ENCODE measurements at places on chromosomes 7 and 10. TPM values are rescaled to one million over a fixed set of nuclear protein-coding genes. Genes with fewer than 3 reads are reported as not detected.

SEMA3A gene
- total RNA-seq = not detected

RARRES2 gene
- total RNA-seq = not detected

SEC61A2 gene
- total RNA-seq = 25.2 TPM

ZNF425 gene
- total RNA-seq = 0.35 TPM

SLC39A12 gene
- total RNA-seq = not detected

UPK3B gene
- 8.4 TPM for total RNA-seq

PTN gene
- total RNA-seq = not detected

- H3K27ac ChIP-seq = no peak overlapping the region
- peaks cover 11% of the 10 kb centered on the region for H3K27me3 ChIP-seq
- no peak overlapping the region for H3K4me3 ChIP-seq
- no peaks in the 10 kb centered on the region for H3K4me1 ChIP-seq
- DNase-seq = no peak
Measured at GRCh38 chr7:150848111-150848510, 4.2 kb upstream of the AOC1 start.

DNA sequence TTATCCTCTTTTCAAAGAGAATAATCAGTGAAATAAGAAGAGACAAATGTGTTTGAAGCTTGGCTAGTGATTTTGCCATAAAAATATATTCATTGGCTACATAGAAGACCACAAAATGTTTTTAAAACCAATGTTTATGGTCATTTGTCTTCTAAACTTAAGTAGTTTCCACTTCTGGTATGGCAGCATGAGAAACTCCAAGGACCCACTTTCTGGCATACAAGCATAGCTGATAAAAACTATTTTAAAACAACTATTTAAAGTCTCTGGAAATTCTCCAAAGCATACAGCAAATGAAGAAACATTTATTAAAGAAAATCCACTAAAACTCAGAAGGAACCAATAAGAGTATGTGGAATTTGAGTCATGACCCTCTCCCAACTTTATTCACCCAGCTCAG lies 89.2 kb upstream of the TOMM7 start:
- no peaks in the 10 kb centered on the region for H3K27me3 ChIP-seq
- no peak overlapping the region for H3K27ac ChIP-seq
- no peaks in the 10 kb centered on the region for H3K4me1 ChIP-seq

- H3K36me3 ChIP-seq = peaks cover 20% of the 10 kb centered on the region
- no peak overlapping the region for H3K4me3 ChIP-seq
- peaks cover 2% of the 10 kb centered on the region for H3K4me1 ChIP-seq
- no peaks in the 10 kb centered on the region for H3K27me3 ChIP-seq
- H3K27ac ChIP-seq = no peak overlapping the region
Measured at GRCh38 chr10:70840836-70841235, 25.1 kb downstream of the SGPL1 start.

GRCh38 chr7:121003986-121004685 lies 15.6 kb downstream of the CPED1 start:
- H3K27ac ChIP-seq = no peak overlapping the region
- H3K4me3 ChIP-seq = no peak overlapping the region
- DNase-seq = no peak

GRCh38 chr10:15857107-15857575 lies 3.2 kb downstream of the MINDY3 start:
- DNase-seq = no peak
- H3K4me3 ChIP-seq = no peak overlapping the region
- H3K36me3 ChIP-seq = peaks cover 10% of the 10 kb centered on the region
- H3K27me3 ChIP-seq = no peaks in the 10 kb centered on the region

DNA sequence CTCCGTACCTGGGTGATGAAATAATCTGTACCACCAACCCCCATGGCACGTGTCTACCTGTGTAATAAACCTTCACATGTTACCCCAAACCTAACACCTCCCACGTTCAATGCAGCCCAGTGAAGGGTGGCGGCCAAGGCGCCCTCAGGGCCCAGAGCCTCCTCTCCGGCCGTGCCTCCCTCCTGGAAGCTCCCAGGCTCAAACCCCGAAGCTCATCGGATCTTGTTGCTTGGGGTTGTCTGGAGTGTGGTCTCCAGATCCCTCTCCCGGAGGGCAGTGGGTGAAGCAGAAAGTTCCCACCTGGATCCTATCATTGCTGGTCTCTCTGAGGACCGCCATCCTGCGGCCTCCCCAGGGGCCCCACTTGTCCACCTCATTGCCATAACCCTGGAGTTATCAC lies 9.4 kb upstream of the KNDC1 start:
- no peak for DNase-seq
- no peak overlapping the region for H3K27ac ChIP-seq
- H3K36me3 ChIP-seq = no peaks in the 10 kb centered on the region
- H3K4me1 ChIP-seq = no peaks in the 10 kb centered on the region
- peaks cover 4% of the 10 kb centered on the region for H3K27me3 ChIP-seq

GRCh38 chr10:102653060-102653459 lies 8.8 kb downstream of the TRIM8 start:
- no peak overlapping the region for H3K27ac ChIP-seq
- H3K4me3 ChIP-seq = no peak overlapping the region
- H3K27me3 ChIP-seq = no peaks in the 10 kb centered on the region
- peaks cover 64% of the 10 kb centered on the region for H3K4me1 ChIP-seq
- DNase-seq = no peak
- H3K36me3 ChIP-seq = peaks cover 55% of the 10 kb centered on the region

GRCh38 chr10:110355141-110355831 lies 50.6 kb upstream of the SMNDC1 start:
- DNase-seq = peak; percentile 18
- H3K27me3 ChIP-seq = no peaks in the 10 kb centered on the region
- H3K27ac ChIP-seq = peak overlapping the region; percentile 70
- H3K4me1 ChIP-seq = peaks cover 46% of the 10 kb centered on the region

DNA sequence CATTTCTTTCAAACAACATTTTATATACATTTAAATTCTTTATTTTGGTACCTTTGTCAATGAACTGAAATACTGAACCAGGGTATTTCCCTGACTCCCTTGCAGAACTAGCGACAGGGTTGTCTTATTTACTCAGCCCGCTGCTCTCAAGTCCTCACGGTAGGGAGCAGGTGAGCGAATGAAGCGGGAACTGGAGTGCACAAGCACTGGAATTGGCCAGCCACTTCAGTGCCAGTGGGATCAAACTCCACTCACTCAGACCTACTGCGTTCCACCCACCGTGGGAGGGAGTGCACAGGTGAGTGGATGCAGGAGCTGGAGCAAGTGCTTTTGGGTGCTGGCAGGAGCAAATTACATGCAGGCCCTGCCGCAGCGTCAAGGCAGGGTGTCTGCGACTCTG lies 28.1 kb upstream of the NEUROD6 start:
- no peak overlapping the region for H3K27ac ChIP-seq
- H3K36me3 ChIP-seq = no peaks in the 10 kb centered on the region
- H3K27me3 ChIP-seq = no peaks in the 10 kb centered on the region
- no peak for DNase-seq

DNA sequence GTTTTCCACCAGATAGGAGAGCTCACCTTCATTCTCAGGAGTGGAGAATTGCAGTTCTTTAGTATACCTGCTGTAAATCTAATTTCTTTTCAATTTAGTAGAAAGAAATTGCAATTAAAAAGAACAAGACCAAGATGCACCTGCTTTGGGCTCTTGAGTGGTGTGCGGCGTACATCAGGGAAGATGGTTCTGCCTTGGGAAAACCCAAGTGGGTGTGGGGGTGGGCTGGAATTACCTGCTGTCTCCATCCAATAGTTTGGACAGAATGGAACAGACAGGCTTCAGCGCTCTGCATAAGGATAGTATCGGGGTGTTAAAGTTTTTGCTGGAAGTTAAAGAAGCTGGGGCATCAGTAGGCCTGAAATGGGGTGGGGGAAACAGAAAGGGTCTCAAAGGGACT lies 7.2 kb upstream of the ADCY1 start:
- no peaks in the 10 kb centered on the region for H3K27me3 ChIP-seq
- DNase-seq = no peak
- H3K4me3 ChIP-seq = no peak overlapping the region
- H3K36me3 ChIP-seq = no peaks in the 10 kb centered on the region
- no peaks in the 10 kb centered on the region for H3K4me1 ChIP-seq
- no peak overlapping the region for H3K27ac ChIP-seq

DNA sequence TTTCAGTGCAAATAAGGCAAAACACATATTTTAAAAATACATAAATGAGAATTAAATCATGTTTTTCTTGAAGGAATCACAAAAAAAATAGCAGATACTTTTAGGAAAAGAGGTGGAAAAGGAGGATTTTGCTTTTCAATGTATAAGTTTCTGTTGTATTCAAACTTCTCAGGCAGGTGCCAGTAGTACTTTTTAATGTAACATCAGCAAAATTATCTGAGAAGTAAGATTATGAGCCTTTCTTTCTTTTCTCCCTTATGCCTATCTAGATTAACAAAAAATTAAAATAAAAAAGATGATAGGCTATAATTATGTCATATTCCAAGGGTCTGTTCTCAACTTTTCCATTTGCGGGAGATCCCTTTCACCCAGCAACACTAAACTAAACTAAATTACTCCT lies 2.6 kb downstream of the DRGX start:
- H3K4me1 ChIP-seq = peaks cover 8% of the 10 kb centered on the region
- H3K27ac ChIP-seq = no peak overlapping the region
- H3K4me3 ChIP-seq = no peak overlapping the region
- H3K36me3 ChIP-seq = no peaks in the 10 kb centered on the region
- H3K27me3 ChIP-seq = peaks cover 16% of the 10 kb centered on the region
- DNase-seq = no peak

- H3K27ac ChIP-seq = no peak overlapping the region
- H3K36me3 ChIP-seq = no peaks in the 10 kb centered on the region
- H3K4me3 ChIP-seq = no peak overlapping the region
- no peak for DNase-seq
Measured at GRCh38 chr7:136074843-136075242, 97.7 kb upstream of the MTPN start.

- H3K4me1 ChIP-seq = peaks cover 11% of the 10 kb centered on the region
- peak within 1 kb of the TSS; percentile 29 for H3K4me3 ChIP-seq
- H3K27ac ChIP-seq = no peak within 1 kb of the TSS
Measured at GRCh38 chr10:15088428-15089261, at the start of gene ACBD7. Gene ACBD7, minus strand, starts transcription at chr10:15088776. Its CDS starts 48 bp downstream, at chr10:15088728.

GRCh38 chr7:101720324-101720723 lies 91.2 kb upstream of the MYL10 start:
- H3K27me3 ChIP-seq = no peaks in the 10 kb centered on the region
- no peak for DNase-seq
- no peaks in the 10 kb centered on the region for H3K36me3 ChIP-seq
- no peaks in the 10 kb centered on the region for H3K4me1 ChIP-seq

GRCh38 chr7:85175217-85175616 lies 11.6 kb downstream of the SEMA3D start:
- no peak overlapping the region for H3K27ac ChIP-seq
- no peaks in the 10 kb centered on the region for H3K4me1 ChIP-seq
- H3K27me3 ChIP-seq = no peaks in the 10 kb centered on the region
- H3K4me3 ChIP-seq = no peak overlapping the region
- DNase-seq = no peak
- H3K36me3 ChIP-seq = no peaks in the 10 kb centered on the region

DNA sequence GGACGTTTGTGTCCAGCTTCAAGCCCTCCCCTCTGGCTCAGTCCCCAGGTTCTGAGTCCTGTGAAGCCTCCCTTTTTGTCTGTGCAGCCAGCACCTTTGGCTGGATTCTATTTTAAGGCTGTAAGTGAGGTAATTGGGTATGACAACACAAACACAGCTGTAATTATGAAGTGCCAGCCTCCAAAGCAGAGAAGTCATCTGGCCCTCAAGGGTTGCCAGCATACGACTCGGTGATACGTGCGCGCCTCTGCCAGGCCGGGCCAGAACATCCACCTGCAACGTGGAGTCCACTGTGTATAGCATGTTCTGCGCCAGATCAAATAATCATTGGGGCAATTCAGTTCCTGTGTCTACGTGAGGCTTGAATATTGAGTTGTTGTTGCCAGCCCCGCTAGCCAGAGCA lies 6.7 kb upstream of the FAM180A start:
- H3K27ac ChIP-seq = no peak overlapping the region
- no peaks in the 10 kb centered on the region for H3K4me1 ChIP-seq
- no peak for DNase-seq
- H3K27me3 ChIP-seq = peaks cover 5% of the 10 kb centered on the region
- H3K36me3 ChIP-seq = no peaks in the 10 kb centered on the region
